ENCODE measurements at places on chromosomes 13 and 19.

DNA sequence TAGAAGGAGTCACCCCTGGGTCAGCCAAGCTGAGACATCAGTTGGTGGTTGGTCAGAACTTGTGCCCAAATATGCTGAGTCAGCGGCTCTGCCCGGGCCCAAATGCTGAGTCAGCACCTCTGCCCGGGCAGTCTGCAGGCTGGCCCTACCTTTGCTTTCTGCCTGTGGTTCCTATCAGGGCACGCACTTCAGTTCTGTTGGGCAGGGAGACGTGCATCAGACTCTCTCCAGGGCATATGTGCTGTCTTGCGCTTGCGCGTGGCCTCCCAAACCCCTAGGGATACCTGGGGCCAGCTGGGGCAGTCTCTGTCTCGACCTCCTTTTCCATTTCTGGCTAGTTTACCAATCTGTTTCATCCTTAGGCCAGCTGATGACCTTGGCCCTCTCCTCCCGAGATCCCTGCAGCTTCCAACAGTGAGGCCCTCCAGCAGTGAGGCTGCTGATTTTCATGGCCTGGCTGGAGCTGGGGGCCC lies 24.4 kb upstream of the LDLR start:
- no peak for DNase-seq

DNA sequence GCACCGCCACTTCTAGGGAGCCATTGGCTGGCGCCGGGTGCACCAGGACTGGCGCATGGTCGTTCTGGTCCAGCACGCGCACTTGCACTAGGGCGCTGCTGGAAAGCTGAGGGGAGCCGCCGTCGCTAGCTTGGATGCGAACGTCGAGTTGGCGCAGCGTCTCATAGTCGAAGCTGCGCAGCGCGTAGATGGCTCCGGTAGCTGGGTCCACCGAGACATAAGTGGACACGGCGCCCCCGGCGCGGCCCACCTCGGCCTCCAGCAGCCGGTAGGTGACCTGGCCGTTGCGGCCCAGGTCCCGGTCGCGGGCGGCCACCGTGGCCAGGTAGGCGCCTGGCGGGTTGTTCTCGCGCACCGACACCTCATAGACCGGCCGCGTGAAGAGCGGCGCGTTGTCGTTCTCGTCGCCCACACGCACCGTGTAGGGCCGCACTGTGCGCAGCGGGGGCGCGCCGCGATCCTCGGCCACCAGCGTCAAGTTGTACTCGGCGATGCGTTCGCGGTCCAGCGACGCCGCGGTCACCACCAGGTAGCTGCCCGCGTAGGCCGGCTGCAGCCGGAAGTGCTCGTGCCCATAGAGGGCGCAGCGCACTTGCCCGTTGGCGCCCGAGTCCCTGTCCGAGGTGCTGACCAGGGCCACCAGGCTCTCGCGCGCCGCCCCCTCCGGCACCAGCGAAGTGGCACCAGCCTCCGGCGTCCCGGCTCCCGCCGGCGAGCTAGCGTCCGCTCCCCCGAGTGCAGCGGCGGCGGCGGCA lies 1.7 kb downstream of the PCDH8 start:
- DNase-seq: no peak

GRCh38 chr13:39955560-39955959 lies 300.1 kb downstream of the COG6 start:
- DNase-seq: no peak

- no peak for DNase-seq
These were observed 31.0 kb downstream of the C2CD4C start for GRCh38 chr19:377801-378581.

- no peak for DNase-seq
These were observed 5.3 kb downstream of the SBNO2 start for GRCh38 chr19:1168572-1169410.

- DNase-seq: no peak
These were observed 11.2 kb upstream of the MYO16 start for GRCh38 chr13:108618233-108618632.

DNA sequence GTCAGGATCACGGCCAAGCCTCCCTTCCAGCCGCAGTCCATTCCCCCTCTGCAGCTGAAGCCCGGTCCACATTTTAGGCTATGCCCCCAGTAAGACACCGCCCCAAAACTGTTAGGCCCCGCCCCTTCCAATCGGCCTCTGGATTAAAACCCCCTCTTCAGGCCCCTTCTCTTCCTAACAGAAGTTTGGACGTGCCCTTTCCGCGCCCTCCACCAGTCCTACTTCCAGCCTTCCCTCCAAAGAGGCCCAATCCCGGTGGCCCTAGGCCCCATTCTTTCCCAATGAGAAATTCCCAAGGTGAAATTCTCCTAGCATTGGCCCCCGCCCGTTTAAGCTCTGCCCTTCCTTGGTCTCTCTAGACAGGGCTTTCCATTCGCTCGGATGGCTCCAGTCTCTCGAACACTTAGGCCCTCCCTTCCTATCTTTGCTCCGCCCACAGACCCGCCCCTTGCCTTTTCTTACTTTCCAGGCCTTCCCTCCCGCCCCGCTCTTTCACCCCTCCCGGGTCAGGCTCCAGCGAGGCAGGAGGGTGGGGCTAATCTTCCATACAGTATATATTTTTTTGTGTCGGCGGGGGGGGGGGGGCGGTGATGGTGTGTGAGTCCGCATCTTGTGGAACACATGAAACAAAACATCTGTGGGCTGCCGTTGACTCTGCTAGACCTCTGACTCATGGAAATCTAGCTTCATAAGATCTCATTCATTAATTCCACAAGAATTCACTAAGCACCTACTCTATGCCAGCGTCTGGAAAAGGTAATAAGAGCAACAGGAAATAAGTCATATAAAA lies 13.6 kb downstream of the LTBP4 start:
- peak; percentile 97 for DNase-seq

- DNase-seq: no peak
These were observed 5.4 kb downstream of the GPR180 start for GRCh38 chr13:94607056-94607455.

DNA sequence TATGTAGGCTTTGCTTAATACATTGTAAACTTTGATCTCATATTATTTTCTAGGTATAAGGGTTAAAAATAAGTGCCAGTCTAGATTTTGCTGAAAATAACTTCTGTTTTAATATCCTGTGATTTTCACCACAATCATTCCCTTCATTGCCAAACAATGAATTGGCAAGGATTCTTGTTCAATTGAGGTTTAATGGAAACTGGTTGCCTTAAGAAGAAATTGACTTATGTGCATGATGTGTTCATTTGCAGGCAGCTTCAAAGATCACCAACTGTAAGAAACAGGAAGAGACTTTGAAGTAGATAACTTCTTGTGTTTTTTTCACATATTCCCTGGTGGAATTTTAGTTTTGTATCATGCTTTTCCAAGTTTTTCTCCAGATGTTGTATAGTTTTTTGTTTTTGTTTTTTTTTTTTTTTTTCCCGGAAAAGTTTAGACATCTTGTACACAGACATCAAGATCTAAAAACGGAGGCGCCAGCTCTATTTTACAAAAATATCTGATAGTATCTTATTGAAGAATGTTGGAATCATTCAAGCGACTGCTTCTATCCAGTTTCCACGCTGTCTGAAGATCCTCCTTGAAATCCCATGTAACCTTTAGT lies 108.3 kb downstream of the POSTN start:
- DNase-seq: no peak

DNA sequence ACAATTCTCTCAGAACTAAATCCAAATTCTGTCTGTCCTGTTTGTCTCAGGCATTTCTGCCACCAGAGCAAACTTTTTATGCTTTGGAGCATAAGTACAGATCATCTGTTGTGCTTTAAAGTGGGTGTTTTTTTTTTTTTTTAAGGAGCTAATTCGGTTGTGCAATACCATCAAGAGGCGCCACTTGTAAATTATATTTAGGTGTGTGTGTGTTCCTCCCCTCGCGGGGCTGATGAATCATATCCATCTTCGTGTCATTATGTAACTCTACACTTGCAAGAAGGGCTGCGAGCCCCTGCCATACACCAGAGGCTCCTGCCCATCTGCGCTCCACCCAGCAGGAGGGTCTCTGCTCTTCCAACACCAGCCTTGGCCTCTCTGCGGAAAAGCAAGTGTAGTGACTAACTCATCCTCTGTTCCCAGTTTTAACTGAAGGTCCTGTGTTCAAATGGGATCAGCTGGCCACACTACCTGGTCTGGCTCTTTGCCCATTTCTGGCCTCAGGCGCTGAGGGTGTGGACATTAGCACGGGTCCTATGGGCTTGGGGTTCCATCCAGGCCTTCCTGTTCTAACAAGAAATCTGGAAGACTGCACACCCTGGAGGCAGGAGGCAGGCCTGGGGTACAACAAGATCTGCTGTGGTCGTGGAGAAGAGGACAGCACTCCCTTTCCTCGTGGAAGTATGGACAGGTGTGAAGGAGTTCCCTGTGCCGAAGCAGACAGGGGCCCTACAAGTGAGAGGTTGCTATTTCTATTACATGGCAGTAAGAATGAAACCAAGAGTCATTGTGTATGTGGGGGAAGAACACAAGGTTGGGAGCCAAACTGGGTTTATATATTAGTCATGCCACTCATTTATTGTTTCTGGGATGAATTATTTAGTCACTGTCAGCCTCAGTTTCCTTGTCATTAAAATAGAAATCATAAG lies 96.1 kb upstream of the MBNL2 start:
- no peak for DNase-seq
